Common myeloid progenitor, CD34-positive (primary cell): ENCODE measurements at places on chromosomes 5 and 9.

DNA sequence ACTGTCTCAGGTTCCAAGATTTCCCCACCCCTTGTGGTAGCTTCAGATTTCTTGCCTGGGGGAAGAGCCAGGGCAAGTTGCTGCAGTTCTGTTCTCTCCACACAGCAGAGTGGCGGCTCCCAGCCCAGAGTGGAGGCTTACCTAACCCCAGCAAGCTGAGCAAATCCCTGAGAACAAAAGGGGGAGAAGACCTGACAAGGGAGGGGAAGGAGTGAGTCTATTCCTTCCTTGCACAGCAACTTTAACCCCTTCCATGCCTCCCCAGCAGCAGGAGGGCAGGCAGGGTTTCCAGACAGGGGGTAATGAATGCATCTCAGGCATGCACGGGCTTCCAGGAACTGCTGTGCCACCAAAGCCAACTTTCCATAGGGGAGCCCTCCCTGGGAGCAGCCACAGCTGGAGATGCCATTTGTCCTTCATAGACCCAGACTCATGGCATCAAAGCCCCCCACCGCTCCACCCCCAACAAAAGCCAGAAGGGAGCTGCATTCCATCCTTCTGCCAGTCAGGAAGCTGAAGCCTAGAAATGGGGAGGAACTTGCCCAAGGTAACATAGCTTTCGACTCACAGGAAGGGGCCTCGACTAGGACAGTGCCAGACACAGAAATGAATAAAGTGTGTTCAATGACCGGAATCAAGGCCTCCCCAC, 28.8 kb upstream of the FAT2 start:
- no peak for DNase-seq

DNA sequence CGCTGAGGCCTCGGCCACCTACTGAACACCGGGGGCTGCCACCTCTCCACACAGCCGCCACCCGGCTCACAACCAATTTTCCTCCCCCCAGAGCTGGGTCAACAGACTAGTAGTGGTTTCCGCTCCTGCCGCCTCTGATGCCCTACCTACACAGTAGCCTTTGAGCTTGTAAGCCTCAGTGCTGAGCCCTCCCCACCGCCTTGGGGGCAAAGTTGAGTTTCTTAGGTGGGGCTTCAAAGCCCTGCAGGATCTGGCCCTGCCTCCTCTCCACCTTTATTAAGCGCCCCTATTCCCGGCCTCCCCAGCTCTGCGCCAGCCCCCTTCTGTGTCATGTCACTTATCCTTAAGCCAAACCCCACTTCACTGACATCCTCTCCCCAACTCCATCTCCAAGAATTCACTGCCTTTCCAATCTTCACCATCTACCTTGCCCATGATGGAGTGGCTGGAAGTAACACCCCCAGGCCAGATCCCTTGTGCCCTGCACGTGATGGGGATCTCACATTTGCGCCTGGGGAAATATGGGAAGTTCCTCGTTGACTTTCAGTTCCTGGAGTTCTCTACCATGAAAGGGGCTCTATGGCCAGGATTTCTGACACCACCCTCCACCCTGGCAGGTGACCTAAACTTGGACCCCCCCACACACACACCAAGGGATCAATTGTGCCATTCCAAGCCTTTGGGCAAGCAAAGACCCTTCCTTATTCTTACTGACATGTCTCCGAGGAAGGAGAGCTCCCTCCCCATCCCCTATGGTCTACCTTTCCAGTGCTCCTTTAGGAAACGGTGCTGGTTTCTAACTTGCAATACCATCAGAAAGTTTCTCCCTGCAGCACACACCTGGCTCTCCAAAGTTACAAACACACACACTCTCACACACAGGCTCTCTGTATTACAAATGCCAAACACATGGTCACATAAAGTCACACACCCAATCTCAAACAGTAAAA, 2.7 kb upstream of the CNTFR start:
- no peak for DNase-seq

DNA sequence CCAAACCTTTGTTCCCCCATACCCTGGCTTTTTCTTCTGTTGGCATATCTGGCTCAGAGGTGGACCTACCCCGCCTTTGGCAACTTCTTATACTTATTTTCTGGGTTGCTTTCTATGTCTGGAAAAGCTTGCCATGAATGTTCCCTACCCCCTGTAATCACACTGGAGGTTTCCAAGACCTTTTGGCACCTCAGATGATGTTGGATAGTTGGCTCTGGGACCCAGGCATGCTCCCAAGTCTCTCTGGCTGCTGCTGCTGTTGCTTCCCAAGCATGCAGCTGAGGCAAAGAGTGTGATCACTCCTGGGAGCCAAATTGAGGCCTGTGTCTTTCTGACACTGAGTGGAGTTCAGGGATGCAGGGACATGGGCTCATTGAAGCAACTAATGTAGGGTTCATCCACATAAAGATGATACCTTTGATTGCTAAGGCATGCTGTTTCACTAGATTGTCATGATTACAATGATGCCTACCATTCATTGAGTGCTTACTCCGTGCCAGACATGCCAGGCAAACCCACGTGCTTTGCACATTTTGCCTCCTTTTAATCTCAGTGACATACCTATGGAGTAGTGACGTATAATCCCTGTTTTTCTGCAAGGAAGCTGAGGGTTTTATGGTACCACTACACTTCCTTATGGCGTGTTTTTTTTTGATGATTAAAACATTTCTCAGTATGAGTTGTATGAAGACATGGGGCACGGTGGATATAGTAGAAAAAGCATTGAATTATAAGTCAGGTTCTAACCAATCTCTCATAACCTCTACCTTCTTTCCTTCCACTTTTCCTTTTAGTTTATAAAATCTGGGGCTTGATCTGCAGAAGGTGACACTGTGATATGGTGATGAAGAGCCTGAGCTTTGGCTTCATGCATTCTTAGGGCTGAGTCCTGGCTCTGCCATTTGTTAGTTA, 73.1 kb downstream of the ARHGAP26 start:
- no peak for DNase-seq

GRCh38 chr9:100525563-100525962, 52.3 kb upstream of the CAVIN4 start:
- no peak for DNase-seq

- no peak for DNase-seq
Measured at GRCh38 chr9:122125509-122126330, 32.6 kb upstream of the TTLL11 start.

DNA sequence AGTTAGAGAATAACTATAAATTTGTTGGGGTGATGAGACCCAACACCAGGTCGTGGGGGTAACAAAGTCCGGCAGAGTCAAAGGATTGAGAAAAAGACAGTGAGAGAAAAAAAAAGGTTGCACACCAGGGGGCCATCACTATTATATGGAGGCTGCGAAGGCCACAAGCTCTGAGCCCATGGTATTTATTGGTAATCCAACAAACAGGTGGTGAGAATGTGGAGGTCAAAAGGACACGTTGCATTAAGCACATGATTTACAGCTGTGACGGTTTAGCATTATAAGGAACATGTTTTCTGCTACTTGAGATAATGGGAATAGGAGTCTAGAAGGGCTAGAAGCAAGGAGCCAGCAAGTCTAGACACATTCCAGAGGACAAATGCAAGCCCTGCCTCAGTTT, 2202.2 kb upstream of the C9orf72 start:
- no peak for DNase-seq

- no peak for DNase-seq
Measured at GRCh38 chr9:131289301-131290035, at the start of gene PLPP7. PLPP7 (plus strand) TSS chr9:131289723; CDS start chr9:131289998, 275 bp downstream.

DNA sequence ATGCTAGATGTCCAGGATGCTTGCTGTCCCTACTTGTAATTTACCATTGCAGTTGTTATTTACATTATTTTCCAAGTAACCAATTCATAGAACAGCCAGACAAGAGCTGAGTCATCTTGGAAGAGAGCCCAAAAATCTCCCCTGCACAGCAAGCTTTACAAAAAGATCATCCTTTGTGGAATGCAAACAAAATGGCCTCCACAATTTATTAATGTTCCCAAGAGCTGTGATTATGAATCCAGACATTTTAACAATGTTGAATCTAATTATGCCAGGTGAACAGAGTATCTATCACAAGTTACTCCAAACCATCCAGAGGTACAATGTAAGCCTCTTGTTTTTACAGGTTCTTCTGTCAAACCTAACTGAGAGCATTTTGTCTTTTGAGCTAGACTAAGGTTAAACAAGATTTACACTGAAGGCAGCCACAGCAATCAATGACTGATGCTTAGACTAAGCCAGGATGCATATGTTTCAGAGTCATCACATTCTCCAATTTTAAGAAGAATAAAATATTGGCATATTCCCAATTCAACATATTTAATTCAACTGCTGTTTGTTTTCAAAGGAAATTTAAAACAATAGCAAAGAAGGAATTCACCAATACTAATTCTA, 95.3 kb upstream of the SLC12A2 start:
- DNase-seq = peak; percentile 25

GRCh38 chr5:1890296-1890695, 7.6 kb upstream of the IRX4 start:
- DNase-seq = no peak

GRCh38 chr5:78845470-78845869, 139.6 kb downstream of the ARSB start:
- DNase-seq = no peak

- peak; percentile 61 for DNase-seq
Measured at GRCh38 chr5:157718519-157718918, 12.7 kb upstream of the THG1L start.

DNA sequence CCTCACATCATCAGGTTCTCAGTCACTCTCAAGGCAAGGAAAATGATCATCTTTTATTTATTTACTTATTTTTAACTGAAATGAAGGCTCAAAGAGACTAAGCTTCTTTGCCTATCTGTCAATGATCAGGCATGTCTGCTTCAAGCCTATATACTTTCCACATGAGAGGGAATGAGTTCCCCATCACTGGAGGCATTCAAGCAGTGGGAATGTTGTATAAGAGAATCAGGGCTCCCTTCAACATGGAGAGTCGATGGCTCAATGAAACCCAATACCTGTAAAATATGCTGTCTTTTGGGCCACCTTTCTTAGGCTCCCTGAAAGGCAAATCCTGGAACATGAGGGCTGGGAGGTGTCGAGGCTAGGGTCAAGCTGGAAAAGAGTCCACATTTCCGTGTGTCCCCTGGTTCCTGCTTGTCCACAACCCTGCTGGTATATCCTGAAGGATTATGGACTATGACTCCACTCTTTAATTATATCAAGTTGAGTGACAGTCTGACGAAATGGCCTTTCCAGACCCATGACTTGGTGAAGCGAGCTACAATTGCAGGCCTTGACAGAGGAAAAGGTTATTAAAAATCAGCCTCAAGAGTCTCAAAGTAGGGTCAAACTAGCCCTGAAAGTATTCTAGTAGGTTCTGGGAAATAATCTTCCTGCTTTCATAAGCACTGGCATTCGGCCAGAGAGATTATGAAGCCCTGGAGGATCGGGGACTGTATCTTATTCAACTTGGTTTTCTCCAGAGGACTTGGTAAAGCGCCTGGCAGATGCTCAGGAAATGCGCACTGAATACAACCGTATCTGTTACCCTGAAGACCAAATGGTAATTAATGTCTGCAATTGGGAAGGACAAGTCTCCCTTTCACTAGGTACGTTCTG, 145.9 kb upstream of the TBC1D2 start:
- no peak for DNase-seq

DNA sequence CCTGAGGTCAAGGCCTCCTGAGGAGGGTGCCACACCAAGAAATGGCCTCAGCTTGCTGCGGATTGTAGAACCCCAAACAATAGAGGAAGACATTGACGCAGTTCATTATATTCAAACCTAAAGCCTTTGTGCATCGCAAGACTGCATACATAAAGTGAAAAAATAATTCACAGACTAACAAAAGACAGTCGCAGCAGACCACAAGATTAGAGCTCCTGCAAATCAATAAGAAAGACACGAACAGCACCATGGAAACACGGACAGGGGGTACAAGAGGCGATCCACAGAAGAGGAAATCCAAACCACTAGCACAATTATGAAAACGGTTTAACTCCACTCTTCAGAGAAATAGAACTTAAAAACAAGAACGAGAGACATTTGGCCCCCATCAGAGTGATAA, 10.0 kb upstream of the TCOF1 start:
- DNase-seq = peak; percentile 39

GRCh38 chr5:129141696-129142095, 47.1 kb downstream of the ISOC1 start:
- DNase-seq = no peak

DNA sequence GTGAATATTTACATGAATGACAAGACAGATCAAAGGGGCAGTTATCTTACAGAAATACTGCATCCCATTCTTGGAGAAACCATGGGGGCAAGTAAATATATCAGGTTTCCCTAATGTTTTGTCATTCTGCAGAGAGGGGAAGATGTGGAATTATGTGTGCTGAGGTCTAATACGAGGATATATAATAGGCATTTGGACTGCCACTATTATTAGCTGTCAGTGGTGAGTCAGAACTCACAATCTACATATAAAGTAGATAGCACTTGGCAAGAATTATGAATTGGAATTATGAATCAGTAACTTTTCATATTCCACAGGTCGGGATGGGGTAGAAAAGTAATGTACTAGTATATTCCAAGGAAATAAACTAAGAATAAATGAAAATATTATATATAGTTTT, 121.7 kb downstream of the GIN1 start:
- DNase-seq = no peak

GRCh38 chr5:142542906-142543305, 143.0 kb downstream of the FGF1 start:
- DNase-seq = no peak

DNA sequence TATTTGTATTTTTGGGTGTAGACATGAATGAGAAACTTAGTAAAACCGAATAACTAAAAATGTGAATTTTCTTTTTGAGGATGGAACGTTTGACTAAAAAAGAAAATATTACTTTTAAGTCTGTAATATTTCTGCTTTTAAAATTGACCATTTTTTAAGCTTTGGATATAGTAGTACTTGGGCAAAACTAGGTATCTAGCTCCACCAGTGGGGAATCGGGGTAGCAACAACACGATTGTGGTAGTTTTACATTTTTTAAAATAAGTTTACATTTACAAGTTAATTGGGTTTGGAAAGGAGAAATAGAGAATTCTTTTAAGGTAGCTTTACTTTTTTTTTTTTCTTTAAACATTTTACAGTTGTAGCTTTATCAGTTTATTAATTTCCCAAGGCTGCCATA, 154.4 kb downstream of the MAN2A1 start:
- DNase-seq = peak; percentile 26

- no peak for DNase-seq
Measured at GRCh38 chr9:93594041-93594756, 17.8 kb downstream of the PHF2 start.

- DNase-seq = no peak
Measured at GRCh38 chr9:124773473-124774128, 2.5 kb upstream of the NR6A1 start.

GRCh38 chr9:83981126-83981871, 694 bp downstream of the RMI1 start:
- DNase-seq = peak; percentile 57

DNA sequence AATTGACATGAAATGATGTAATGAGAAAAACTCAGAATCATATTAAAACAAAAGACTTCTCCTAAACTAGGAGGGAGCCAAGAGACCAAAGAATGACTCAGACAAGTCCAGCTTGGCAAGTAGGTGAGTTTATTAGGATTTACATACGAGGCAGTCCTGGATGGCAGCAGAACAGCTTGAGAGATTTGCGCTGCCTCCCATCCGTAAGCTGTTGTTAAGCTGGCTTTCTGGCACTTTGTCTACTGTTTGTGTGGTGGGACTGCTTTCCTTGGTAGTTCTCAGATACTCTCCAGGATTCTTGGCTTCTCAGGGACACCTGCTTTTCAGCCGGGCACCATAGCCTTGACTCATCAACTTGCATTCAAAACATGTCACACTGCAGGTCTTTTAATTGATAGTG, 57.6 kb downstream of the COX7C start:
- no peak for DNase-seq
